ENCODE measurements at places on chromosomes 4 and X. TPM values are rescaled to one million over a fixed set of nuclear protein-coding genes. Genes with fewer than 3 reads are reported as not detected.

Gene CXCL1
- polyA plus RNA-seq = not detected

Gene ZAR1
- polyA plus RNA-seq = not detected

Gene UCHL1
- polyA plus RNA-seq = not detected

Gene TASL
- polyA plus RNA-seq = 1.7 TPM

Gene OTC
- not detected for polyA plus RNA-seq

DNA sequence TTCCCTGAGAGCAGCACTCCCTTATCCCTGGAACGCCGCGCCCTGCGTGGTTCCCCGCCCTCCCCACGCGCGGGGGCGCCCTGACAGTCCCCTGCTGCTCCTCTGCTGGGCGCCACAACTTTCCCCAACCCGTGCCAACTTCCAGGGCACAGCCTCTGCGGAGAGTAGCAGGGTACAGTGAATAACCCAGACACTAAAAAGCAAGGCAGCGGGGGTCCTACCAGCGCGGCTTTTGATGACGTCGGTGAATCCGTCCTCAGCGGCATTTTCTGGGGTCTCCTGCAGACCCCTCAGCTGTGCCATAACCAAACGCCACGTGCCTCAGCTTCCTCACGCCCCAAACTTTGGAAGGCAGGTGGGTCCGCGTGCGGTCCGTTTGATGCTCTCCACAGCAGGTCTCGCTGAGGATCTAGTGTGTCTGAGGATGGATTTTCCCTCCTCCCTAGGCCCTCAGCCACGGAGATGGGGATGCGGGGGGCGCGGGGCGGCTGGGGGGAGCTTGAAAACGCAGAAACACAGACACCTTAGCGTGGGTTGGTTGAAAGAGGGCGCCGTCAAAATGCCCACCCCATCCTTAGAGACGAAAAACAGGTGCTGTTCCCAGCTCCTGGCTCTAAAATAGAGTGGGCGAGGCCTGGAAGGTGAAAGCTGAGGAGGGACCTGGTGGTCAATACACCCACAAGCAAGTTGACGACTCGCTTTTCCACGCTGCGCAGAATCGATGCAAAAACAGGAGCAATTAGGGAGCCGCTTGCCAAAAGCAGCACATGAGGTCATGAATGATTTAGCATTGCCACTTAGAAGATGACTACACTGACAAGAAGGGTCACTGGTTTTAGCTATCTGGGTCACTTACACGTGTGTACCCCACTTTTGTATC, 405.6 kb downstream of the FAM47A start:
- no peak for DNase-seq

GRCh38 chr4:183905081-183905592, at the start of gene STOX2:
Gene STOX2 (plus strand): TSS chr4:183905307. CDS start chr4:183906791, 1,484 bp downstream.
- DNase-seq = no peak

DNA sequence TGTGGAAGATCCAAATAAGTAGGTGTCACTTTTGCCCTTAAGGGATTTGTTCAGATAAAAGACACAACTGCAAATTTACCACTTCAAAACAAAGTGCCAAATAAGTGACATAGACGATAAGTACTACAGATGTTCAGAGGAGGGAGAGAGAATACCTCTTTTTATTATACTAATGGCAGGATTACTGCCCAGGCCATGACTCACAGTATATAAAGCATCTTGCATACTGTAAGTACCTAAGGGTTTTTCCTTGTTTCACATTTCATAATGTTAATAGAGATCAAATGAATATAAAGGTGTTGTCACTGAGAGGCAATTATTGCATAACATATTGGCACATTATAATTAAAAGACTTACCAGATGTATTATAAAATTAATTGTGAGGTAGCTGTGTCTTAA, 46.4 kb downstream of the PTPN13 start:
- no peak for DNase-seq

DNA sequence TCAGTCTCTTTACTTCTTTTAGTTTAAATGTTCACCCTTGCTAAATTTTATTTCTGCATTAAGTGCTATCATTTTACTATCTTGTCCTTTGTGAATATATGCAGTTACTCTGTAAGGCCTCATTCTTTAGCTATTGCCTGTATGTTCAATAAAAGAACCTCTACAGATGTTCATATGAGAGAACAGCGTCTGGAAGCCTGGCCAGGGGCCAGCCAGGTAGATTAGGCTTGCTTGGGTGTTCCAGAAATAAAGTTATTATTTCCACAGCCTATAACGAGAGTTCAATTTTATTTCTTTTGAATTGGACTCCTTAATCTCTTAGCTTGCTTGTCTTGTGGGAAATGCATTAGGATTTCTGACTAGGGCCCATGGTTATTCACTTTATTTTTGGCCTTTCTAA, 214.5 kb downstream of the TLL1 start:
- no peak for DNase-seq

Measured in CD4-positive, alpha-beta memory T cell (primary cell).